ENCODE measurements at places on chromosomes 1 and 21.

- no peak for DNase-seq
These were observed 250.6 kb downstream of the PLA2G4A start for GRCh38 chr1:187079330-187079729.

DNA sequence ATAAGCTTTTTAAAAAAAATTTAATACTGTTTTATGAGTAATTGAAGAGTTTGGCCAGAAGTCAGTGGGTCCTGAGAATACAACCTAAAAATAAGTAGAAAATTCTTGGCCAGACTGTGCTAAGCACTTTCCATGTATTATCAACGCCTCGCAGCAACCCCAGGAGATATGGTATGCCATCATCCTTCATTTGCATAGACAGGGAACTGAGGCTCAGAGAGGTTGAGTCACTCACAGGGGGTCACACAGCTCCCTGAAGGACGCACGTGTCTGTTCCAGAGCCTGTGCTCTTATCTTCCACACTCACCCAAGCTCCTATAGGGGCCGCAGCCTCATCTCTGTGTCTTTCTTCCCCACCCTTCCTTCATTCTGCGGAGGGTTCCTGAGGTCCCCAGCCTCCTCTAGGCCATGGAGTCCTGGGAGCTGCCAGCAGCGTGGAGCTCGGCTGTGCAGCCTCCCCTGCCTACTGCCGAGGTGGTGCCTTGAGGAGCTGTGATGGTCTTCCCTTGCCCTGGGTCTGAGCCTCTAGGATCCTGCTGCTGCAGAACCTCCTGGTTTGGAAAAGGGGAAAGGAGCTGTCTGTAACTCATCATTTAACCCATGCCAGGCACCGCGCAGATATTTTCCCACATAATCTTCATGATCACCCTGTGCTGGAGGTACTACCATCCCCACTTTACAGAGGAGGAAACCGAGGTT lies 30.3 kb upstream of the ECE1 start:
- DNase-seq: no peak

GRCh38 chr1:235817101-235817728 lies 49.5 kb downstream of the LYST start:
- DNase-seq: no peak

DNA sequence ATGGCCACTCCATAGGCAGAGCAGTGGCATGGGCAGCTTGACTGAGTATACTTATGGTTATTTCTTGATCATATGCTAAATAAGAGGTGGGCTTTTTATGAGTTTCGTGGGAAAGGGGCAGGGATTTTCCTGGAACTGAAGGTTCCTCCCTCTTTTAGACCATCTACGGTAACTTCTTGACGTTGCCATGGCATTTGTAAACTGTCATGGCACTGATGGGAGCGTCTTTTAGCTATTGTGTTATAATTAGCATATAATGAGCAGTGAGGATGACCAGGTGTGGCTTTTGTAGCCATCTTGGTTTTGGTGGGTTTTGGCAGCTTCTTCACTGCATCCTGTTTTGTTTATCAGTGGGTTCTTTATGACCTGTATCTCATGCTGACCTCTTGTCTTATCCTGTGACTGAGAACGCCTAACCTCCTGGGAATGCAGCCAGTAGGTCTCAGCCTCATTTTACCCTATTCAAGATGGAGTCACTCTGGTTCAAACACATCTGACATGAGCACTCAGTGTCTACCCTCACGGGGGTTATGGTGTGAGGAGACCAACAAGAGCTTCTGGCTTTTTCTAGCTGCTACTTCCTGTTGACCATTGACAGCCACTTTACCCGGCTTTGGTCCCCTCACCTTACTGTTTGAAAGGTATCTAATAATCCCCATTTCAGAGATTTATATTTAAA lies 71.7 kb downstream of the GALNT2 start:
- no peak for DNase-seq

DNA sequence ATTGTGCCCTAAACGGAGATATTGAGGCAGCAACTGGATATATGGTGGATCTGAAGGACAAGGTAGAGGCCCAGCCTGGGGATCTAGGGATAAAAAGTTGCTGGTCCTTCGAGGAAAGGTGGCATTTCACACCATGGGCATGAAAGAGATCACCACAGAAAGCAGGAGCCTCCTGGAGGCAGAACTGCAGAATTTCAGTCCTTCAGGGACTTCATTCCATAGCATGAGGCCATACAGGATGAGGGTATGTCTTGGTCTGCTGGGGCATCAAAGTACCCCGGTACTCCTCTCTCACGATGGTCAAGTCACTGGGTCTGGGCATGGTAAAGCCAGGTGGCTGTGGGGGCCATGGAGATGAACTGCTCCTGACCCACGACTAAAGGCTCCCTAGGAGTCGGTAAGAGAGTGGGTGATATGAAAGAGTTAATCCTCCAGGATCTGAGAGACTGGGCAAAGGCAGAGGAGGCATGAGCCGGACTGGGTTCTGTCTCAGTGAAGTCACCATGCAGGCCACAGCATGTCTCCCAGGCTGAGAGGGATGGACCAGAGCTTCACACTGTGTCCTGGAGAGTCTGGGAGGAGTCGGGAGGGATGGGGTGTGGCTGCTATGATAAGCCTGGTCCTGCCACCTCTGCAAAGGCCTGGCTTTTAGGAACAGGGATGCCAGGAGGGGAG lies 5.8 kb upstream of the SPRR5 start:
- no peak for DNase-seq

- DNase-seq: no peak
These were observed 135.1 kb downstream of the CSMD2 start for GRCh38 chr1:34029954-34030353.

DNA sequence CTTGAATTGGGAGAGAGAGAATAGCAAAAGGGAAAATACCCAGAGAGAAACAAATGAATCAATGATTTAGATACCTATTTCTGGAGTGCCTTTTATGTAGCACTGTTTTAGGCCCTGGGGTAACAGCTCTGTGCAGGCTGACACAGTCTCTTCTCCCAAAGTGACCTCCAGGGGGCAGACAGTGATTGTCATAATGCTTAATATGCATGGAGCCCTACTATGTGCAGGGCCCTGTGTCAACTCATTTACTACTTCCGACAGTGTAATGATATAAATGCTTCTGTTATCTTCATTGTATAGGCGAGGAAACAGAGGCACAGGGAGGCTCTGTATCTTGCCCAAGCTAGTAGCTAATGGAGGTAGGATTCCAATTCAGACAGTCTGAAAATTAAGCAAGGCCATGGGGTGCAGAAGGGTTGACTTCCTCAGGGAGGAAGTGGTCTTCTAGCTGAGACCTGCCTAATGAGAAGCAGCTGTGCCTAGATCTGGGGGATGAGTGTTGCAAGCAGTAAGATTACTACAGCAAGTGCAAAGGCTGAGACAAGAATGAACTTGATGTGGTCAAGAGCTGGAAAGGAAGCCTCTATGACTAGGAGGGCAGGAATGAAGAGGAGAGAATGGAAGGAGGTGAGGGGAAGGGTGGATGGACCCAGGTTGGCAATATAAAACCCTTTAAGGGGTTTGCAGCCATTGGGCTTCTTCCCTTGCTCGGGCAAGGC lies 16.2 kb upstream of the SERINC2 start:
- DNase-seq: no peak

GRCh38 chr21:42809577-42810475 lies 69.5 kb downstream of the WDR4 start:
- DNase-seq: no peak

DNA sequence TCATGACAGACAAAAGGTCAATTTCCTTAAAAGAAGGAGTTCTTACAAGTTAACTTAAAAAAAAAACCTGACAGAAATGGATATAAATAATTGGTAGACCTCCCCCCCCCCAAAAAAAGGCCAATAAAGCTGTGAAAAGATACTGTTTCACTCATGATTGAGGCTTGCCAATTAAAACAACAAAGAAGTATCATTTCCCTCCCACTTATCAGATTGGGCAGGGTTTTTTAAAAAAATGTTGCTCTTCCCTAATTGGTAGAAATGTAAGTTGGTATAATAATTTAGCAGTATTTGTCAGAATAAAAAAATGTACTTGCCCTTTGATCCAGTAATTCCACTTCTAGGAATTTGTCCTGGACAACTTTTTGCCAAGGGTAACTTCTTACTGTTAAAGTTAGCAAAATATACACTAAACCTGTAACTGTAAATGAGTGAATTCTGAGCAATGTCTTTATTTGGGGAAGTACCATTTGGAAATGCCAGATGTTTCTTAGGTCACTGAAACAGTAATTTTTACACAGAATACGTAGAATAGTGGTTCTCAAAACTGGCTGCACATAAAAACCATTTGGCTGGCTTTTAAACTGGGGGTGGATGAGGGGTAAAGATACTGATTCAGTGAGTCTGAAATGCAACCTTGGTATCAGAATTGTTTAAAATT lies 17.5 kb downstream of the RNF2 start:
- DNase-seq: no peak

DNA sequence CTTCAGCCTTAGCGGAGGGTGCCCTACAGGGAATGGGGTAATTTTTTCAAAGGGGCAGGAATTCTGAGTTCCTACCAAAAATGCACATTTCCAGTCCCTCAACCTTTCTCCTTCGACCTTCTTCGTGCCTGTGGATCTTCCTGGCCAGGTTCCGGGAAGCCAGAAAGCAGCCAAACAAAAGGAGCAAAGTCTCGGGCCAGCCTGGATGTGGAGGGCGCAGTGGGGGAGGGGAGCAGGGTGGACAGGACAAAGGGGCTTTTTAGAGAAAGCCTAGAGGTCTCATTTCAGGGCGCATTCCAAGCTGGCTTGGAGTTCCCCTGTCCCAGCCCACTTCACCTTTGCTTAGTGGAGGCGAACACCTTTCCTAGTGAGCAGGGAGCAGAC lies 2.9 kb upstream of the INAVA start:
- DNase-seq: no peak

DNA sequence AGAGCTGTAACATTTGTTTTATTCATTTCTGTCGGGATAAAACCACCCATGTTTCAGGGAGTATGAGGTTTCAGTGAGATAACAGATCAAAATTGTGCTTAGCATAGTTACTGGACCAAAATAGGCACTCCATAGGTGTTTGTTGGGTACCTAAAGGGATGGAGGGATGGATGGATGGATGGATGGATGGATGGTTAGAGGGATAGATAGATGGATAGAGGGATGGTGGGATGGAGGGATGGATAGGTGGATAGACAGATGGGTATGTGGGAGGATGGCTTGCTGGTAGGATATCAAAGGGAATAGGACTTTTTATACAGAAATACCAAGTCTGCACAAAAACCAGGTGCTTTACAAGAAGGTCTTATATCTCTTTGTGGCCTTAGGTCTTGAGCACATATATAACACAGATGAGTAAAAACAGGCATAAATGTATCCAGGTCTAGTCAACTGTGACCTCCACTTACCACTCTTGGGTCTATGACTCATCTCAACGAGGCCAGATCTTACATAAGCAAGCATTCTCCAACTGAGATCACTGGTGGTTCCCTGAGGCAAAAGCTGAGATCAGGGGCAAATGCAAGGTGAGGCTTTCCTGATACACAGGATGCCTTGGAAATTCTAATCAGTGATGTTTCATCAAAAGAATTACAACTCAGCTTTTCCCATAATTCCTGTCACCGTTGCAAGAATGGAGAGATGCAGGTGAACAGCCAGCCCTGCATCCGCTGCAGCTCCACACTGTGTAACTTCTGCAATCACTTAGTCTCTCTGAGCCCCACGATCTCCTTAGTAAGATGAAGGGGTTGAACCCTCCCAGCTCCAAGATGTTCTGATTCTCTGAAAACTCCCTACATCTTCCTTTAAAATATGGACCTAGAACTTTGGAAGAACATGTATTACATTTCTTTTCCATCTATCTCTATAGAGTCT lies 32.0 kb downstream of the PTAFR start:
- peak; percentile 42 for DNase-seq

GRCh38 chr21:15676935-15677334 lies 52.8 kb upstream of the USP25 start:
- no peak for DNase-seq

- no peak for DNase-seq
These were observed 448 bp downstream of the G0S2 start for GRCh38 chr1:209675565-209676154.

GRCh38 chr1:39590546-39590945 lies 14.0 kb upstream of the PABPC4 start:
- no peak for DNase-seq

- no peak for DNase-seq
These were observed 107.4 kb upstream of the COA6 start for GRCh38 chr1:234265861-234266260.

DNA sequence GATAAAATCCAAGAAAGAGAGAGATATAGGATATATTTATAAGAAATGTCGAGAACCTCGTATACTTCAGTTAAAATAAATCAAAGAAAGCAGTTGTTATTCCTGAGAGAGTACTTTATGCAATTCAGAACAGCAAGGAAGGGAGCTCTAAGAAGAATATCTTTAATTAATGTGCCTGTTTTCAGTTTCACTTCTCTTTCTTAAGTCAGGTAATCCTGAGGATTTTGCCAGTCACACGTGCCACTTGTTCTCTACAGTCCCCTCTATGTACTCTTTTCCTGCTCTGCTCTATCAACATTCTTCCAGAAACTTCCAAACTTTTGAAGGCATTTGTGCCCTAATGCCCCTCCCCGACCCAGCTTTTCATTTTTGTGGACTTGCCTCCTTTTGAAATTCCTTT lies 211.9 kb downstream of the AKT3 start:
- no peak for DNase-seq

DNA sequence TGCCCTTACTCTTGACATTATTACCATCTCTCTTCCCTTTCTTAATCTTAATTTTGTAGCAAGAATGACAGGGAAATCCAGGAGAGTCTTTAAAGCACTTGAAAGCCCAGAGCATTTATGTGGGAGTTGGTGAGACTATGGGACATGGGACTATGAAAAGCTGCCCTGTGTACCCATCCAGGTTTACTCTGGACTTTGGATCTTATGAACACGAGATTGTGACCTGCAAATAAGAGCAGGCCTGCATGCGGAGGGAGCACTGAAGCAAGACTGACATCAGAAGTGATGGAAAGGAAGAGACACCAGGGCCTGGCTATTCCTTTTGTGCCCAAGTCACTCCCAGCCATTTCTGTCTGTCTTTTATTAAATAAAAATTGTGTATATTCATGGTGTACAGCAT lies 209.6 kb downstream of the NUF2 start:
- no peak for DNase-seq

- no peak for DNase-seq
These were observed 32.5 kb downstream of the ADAMTS5 start for GRCh38 chr21:26934383-26934782.

DNA sequence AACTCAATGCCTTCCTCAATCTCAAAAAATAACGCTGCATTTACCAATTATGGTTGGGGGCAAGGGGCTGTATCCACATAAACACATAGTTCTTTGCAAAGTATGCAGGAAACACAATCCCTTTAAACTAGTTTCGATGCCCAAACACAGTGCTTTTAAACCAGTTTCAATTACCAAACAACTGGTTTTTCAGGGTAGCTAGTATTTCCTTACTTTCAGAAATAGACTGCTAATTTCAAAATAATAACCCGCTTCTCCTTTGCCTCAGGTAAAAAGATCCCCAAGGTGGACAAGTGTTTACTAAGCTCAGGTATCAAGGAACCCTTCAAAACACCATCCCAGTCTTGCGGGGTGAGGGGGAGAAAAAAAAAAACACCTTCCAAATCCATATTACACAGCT lies 2.8 kb downstream of the SIPA1L2 start:
- no peak for DNase-seq

All from COLO829 (cell line).